ENCODE measurements at places on chromosomes 6 and 20. TPM values are rescaled to one million over a fixed set of nuclear protein-coding genes. Genes with fewer than 3 reads are reported as not detected.

TSPO2 gene
- total RNA-seq = not detected

SLC17A3 gene
- not detected for total RNA-seq

DNA sequence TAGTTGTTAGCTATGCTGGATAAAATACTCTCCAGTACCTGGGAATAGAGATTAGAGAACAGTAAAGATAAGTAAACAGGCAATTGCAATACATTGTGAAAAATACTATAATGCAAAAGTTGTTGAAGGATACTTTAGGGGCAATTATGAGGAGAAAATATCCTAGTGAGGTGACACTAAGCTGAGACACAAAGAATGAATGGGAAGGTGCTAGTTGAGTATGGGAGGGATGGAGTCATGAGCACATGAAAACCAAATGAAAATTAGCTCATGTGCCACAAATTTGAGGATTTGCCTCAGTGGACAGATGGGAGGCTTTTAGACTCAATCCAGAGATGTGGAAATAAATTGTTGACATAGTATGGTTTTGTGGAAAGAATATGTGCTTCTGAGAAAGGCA, 370.5 kb upstream of the MMS22L start:
- H3K27me3 ChIP-seq = no peaks in the 10 kb centered on the region
- H3K36me3 ChIP-seq = no peaks in the 10 kb centered on the region
- H3K4me1 ChIP-seq = no peaks in the 10 kb centered on the region

DNA sequence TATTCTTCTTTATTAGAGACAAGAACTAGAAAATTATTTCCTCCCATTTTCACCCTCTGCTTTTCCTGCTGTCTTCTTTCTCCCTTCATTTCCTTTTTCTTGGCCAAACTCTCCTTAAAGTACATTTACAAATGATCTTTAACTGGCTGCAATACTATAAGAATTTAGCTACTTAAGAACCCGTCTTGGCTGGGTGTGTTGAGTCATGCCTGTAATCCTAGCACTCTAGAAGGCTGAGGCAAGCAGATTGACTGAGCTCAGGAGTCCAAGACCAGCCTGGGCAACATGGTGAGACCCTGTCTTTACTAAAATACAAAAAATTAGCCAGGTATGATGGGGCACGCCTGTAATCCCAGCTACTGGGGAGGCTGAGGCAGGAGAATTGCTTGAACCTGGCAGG, 39.3 kb upstream of the SRPK1 start:
- H3K36me3 ChIP-seq = no peaks in the 10 kb centered on the region
- H3K27ac ChIP-seq = no peak overlapping the region
- DNase-seq = no peak
- peaks cover 9% of the 10 kb centered on the region for H3K4me1 ChIP-seq
- no peak overlapping the region for H3K4me3 ChIP-seq

- no peak overlapping the region for H3K4me3 ChIP-seq
- H3K36me3 ChIP-seq = no peaks in the 10 kb centered on the region
- H3K27me3 ChIP-seq = peaks cover 71% of the 10 kb centered on the region
- H3K27ac ChIP-seq = no peak overlapping the region
- DNase-seq = peak; percentile 51
Observed at GRCh38 chr20:52312132-52312729, 120.7 kb upstream of the ZFP64 start.

DNA sequence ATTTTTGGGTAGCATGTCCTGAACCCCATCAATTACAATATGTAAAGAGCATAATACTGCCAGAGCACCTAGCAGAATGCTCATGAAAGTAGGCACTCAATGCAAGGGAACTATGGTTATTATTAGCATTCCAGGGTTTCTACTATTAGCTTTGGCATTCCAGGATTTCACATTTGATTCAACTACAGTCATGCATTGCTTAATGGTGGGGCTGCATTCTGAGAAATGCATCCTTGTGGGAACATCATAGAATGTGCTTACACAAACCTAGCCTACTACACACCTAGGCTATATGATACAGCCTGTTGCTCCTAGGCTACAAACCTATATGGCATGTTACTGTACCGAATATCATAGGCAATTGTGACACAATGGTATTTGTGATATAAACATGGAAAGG, 247.8 kb downstream of the CD83 start:
- DNase-seq = no peak
- H3K4me3 ChIP-seq = no peak overlapping the region
- H3K27me3 ChIP-seq = no peaks in the 10 kb centered on the region
- no peaks in the 10 kb centered on the region for H3K4me1 ChIP-seq
- H3K36me3 ChIP-seq = no peaks in the 10 kb centered on the region

- no peak overlapping the region for H3K4me3 ChIP-seq
- H3K4me1 ChIP-seq = no peaks in the 10 kb centered on the region
- no peak for DNase-seq
- no peaks in the 10 kb centered on the region for H3K36me3 ChIP-seq
Observed at GRCh38 chr6:164756142-164756541, 553.3 kb downstream of the C6orf118 start.

- no peaks in the 10 kb centered on the region for H3K27me3 ChIP-seq
- H3K36me3 ChIP-seq = no peaks in the 10 kb centered on the region
- peaks cover 34% of the 10 kb centered on the region for H3K4me1 ChIP-seq
- H3K27ac ChIP-seq = no peak overlapping the region
- no peak for DNase-seq
Observed at GRCh38 chr20:3238616-3239025, 369 bp downstream of the SLC4A11 start.

DNA sequence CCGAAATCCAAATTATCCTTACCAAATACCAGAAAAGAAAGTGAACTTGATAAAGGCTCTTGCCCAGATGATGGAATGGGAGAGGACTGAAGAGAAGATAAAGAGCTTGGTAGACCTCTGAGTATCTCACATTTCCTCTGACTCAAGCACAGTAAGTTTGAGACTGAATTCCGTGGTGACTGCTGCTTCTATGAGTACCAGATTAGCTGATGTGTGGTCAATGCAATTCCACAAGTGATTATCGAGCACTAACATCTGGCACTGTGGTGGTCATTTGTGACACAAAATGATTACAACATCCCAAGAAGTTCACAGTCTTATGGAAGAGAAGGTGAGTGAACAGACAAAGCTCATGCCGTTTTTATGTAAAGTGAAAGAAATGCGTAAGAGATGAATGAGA, 2.6 kb upstream of the RPS6KA2 start:
- no peak overlapping the region for H3K27ac ChIP-seq
- DNase-seq = no peak

GRCh38 chr20:18981962-18982539, 168.5 kb downstream of the SCP2D1 start:
- H3K27ac ChIP-seq = no peak overlapping the region
- no peaks in the 10 kb centered on the region for H3K4me1 ChIP-seq
- no peaks in the 10 kb centered on the region for H3K27me3 ChIP-seq
- H3K4me3 ChIP-seq = no peak overlapping the region

- H3K27ac ChIP-seq = no peak overlapping the region
- no peak for DNase-seq
- no peaks in the 10 kb centered on the region for H3K4me1 ChIP-seq
- H3K36me3 ChIP-seq = no peaks in the 10 kb centered on the region
Observed at GRCh38 chr6:8143945-8144344, 41.6 kb upstream of the EEF1E1 start.

All from PC-9 (cell line).